Activated naive CD4-positive, alpha-beta T cell treated with anti-CD3 and anti-CD28 coated beads, Interleukin-2, amount 10 ng/mL, durations not matched to agents 7 days and 5 days (primary cell): ENCODE measurements at places on chromosomes 4 and X.

DNA sequence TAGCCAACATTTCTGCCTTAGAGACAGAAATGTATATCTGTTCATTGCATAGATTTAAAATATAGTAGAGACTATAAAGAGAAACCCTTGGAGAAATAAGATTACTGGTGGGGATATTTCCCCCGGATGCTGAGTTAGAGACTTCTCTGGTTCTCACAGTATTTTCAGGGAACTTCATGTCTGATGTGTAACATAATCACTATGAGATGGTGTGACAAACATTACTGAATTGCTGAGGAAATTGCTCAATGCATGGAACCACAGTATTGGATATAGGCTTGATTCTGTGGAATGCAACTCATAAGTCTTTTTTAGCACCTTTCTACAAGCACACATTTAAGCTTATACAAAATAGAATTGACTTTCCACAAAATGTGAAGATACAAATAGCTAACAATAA, 152.7 kb downstream of the SOWAHB start:
- DNase-seq = no peak

DNA sequence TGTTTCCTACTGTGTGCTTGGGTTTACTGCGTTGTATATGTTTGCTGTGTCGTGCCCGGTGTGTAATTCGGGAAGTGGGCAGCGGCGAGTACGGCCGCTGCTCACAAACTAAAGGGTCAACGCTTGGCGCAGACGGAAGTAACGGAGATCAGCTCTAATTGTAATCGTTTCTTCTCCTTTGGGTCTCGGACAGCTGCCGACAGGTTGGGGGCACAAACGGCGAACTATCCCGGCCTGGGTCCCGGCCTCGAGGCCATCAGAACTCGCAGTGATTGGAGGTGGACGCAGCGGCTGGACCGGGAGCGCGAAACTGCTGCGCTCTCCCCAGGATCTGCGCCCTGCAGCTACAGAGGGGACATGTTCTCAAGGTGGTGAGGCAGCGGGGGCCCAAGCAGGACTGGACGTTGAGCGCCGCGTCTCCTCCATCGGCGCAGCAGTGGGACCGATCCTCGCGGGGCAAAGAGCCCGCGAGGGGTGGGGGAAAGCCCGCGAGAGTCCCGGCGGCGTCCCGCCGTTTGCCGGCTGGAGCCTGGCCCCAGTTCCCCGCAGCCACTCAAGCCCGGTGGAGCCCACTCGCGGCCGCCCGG, 516 bp upstream of the ZIC3 start:
- no peak for DNase-seq

GRCh38 chrX:150870029-150870428, 28.4 kb downstream of the CD99L2 start:
- no peak for DNase-seq

DNA sequence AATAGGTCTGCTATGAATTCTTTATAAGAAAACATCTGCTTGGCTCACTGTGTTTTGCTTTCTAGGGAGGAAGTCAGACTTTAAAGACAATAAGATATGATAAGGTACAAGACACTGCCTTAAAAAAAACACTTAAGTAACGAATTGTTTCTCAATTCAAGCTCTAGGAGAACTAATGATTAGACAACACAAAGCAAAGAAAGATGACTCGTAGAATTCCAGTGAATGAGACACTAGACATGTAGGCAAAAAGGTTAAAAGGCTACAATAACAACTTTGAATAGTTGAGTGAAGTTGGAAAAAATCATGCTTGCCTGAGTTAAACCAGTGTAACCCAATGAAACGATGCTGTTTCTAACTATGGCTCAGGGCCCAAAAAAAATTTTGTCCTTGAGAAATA, 344.4 kb upstream of the ACTRT1 start:
- DNase-seq = no peak

GRCh38 chr4:32133734-32134133, 1413.6 kb downstream of the PCDH7 start:
- no peak for DNase-seq

DNA sequence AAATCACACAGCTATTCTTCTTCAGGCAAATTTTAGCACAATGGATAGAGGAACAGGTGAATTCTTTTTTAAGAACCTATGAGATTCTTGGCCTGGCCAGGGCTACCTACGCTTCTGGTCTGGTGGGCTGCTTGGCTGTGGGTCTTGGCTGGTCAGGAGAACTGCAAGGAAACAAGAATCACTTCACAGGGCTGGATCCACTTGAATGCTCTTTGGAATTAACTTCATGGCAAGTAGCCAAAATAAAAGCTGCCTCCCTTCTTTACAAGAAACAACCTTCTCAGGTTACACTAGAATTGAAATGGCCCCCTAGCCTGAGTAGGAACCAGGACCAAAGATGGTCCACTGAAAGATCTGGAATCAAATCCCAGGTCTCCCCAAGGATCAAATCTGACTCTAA, 519.1 kb downstream of the IQCM start:
- DNase-seq = no peak

DNA sequence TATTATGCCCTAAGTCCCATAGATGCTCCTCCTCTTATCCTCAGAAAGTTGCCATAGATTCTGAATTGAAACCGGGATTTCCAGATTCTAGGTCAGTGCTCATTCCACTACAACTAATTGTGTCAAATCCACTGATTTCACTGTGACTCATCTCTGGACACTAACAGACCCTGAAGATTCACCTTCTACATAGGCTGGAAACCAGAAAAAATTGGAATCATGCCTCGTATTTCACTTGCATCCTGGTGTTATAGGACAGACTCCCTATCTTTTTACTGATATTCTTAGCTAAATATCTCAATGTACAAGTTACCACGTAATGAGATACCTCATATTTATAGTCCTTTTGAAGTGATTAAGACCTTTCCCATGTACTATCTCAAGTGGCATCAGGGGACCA, 36.7 kb downstream of the CLNK start:
- DNase-seq = no peak

- DNase-seq = no peak
These were observed 36.0 kb downstream of the NSUN7 start for GRCh38 chr4:40785727-40786126.

- DNase-seq = peak; percentile 82
These were observed at the start of gene ZNF518B for GRCh38 chr4:10457255-10457801. Gene ZNF518B (minus strand): TSS chr4:10457426. CDS start chr4:10446328, 11,098 bp downstream.

GRCh38 chr4:77434299-77435092, 171.1 kb upstream of the CXCL13 start:
- no peak for DNase-seq

- peak; percentile 82 for DNase-seq
These were observed 280.5 kb downstream of the FBXW7 start for GRCh38 chr4:152255437-152255836.
